Astrocyte (in vitro differentiated cells and primary cell): ENCODE measurements at places on chromosomes 2 and 18.

- peak; percentile 55 for DNase-seq
- no peaks in the 10 kb centered on the region for H3K27me3 ChIP-seq
- no peak overlapping the region for H3K4me3 ChIP-seq
- H3K27ac ChIP-seq = no peak overlapping the region
- peaks cover 54% of the 10 kb centered on the region for H3K36me3 ChIP-seq
Measured at GRCh38 chr2:128178650-128179460, 87.9 kb downstream of the UGGT1 start.

GRCh38 chr2:240212425-240213225 is 72.2 kb upstream of the OTOS start:
- H3K36me3 ChIP-seq = no peaks in the 10 kb centered on the region
- no peak for DNase-seq
- H3K27ac ChIP-seq = no peak overlapping the region
- no peaks in the 10 kb centered on the region for H3K27me3 ChIP-seq
- peaks cover 5% of the 10 kb centered on the region for H3K4me1 ChIP-seq

DNA sequence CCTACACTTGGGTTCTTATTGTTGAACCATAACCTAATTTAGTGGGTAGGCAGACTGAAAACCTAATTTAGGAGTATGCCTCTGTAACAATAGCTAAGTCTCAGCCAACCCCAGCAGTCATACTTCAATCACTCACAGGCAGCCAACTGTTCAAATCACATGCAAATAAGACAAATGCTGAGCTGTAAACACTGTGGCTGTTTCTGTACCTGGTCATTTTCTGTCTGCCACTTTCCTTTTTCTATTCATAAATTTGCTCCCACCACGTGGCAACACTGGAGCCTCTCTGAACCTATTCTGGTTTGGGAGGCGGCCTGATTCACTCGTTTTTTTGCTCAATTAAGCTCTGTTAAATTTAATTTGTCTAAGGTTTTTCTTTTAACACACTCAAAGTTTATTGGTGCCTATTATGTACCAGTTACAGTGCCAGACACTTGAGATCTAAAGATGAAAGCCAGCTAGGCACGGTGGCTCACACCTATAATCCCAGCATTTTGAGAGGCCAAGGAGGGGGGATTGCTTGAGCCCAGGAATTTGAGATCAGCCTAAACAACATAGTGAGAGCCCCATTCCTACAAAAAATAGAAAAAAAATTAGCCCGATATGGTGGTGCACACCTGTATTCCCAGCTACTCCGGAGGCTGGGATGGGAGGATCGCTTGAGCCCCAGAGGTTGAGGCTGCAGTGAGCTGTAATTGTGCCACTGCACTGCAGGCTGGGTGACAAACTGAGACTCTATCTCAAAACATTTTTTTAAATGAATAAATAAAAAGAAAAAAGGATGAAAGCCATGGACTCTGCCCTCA is 41.1 kb downstream of the THNSL2 start:
- peaks cover 5% of the 10 kb centered on the region for H3K27me3 ChIP-seq
- H3K36me3 ChIP-seq = no peaks in the 10 kb centered on the region
- H3K4me1 ChIP-seq = no peaks in the 10 kb centered on the region
- no peak for DNase-seq

DNA sequence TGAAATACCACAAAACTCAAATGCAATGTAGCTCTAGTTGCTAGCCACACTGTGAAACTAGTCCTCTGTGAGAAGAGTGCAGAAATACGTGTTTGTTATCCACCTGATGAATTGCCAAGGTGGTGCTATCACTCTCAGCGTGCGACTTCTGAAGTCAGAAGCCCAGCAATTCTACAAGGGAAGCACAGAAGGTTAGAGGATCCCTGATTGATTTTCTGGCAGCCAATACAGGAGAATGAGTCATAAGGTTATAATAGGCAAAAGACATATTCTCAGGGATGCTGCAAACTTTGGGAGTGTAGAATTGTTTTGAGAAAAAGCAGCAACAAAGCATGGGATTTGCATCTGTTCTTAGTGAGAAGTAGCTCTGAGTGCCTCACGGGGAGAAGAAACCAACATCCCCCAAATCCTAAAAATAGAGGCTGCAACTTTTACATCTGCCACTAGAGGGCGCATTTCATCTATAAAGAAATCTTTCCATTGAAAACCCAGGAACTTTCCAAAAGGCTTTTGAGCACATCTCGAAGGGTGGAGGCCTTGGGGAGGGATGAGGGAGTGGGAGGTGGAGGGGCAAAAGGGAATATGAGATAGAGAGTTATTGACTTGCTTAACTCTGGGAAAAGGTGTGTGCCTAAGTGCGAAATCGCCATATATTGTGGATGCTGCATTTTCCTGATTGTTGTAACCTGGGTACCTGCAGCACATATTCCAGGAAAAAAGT is 78.0 kb downstream of the TMEM182 start:
- no peak overlapping the region for H3K27ac ChIP-seq
- no peak overlapping the region for H3K4me3 ChIP-seq
- no peaks in the 10 kb centered on the region for H3K36me3 ChIP-seq

DNA sequence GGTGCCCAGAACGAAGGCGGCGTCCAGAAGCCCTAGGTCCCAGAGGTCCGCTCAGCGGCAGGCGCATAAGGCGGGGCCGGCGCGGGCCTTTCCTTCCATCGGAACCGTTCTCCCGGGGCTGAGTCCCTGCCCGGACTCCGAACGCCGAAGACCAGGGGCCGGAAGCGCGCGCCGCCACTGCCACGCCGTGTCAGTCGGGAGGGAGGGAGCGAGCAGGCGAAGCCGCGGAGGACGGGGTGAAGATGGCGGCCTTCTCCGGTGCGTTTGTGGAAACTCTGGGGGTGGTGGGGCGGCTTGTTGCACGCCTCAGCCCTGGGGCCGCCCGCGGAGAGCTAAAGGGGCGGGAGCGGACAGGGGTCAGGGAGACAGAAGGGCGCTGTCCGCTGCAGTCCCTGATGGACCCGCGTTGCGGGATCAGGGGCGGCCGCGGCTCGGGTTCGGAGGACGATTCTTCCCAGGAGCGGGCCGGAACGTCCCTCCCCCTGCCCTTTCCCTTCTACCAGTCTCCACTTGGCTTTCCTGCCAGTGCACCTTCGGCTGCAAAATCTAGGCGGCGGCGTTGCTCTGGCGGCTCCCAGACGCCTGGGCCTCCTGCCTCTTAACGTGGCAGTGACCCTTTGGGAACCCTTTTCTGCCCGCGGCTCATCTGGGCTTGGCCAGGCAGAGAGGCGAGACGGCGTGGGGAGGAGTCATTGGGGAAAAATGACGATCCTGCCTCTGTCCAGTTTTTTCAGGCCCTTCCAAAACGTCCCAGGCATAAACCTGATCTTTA is at the start of gene DDX1:
Gene DDX1 (plus strand): TSS at position 177 of the 772 bp plus-strand sequence. CDS start 66 bp downstream, at position 243.
- H3K27me3 ChIP-seq = no peaks in the 10 kb centered on the region
- H3K4me3 ChIP-seq = peak within 1 kb of the TSS; percentile 79
- DNase-seq = peak; percentile 69
- H3K36me3 ChIP-seq = peaks cover 15% of the 10 kb centered on the region
- no peaks in the 10 kb centered on the region for H3K4me1 ChIP-seq

DNA sequence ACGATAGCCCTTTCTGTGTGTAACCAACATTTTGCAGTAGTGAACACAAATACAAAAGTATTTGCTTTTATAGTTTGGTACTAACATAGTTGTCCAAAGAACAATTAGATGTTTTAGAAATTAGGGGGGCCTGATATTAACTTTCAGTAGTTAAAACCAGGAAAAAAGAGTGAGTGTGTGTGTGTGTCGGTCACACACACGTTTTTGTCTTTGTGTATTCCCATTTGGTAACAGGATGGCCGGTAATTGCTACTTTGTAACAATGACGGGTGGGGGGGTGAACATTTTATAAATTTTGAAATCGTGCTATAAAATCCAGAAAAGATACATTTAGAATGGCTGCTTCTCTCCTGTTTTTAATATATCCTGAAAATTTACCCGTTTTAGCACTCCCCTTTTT is 1.5 kb downstream of the PPIG start:
- no peaks in the 10 kb centered on the region for H3K27me3 ChIP-seq
- peaks cover 6% of the 10 kb centered on the region for H3K4me1 ChIP-seq
- H3K36me3 ChIP-seq = no peaks in the 10 kb centered on the region
- peak overlapping the region; percentile 95 for H3K4me3 ChIP-seq
- peak overlapping the region; percentile 96 for H3K27ac ChIP-seq
- peak; percentile 1 for DNase-seq

- H3K4me1 ChIP-seq = peaks cover 7% of the 10 kb centered on the region
- DNase-seq = no peak
- no peaks in the 10 kb centered on the region for H3K36me3 ChIP-seq
- H3K27me3 ChIP-seq = no peaks in the 10 kb centered on the region
- H3K4me3 ChIP-seq = no peak overlapping the region
- H3K27ac ChIP-seq = no peak overlapping the region
Measured at GRCh38 chr2:19757586-19757985, 144.2 kb downstream of the TTC32 start.

DNA sequence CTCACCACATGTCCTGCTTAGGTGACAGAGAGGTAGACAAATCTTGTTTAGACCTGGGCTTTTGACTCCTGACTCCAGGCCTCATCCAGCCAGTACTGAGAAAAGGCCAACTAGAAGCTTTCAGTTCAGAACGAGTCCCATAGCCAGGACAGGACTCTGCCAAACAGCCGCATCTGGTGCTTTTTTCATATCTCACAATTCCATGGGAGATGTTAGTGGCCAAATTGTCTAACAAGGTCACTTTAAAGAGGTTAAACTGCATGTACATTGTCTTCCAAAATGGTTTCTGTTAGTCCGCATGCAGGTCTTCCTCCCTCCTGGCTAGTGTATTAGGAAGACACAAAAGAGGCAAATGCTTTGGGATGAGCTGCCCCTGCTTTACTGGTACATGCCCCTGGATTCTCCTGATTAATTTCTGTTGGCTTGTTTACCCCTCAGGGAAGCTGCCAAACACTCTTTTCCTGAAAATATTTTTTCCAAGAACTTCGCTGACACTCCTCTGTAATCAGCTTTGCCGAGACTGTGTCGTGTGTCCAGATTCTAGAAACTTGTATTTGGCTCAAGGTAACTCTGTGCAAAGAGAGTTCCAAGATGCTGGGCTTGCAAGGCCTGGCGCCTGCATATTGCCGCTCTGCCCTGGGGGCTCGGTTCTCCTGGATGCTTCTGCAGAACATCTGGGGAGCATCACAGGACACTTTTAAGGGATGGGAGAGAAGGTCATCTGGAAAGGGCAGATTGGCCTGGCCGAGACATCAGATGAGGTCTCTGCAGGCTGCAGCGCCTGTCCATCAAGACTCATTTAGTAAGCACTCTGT is 209.2 kb upstream of the APCDD1 start:
- no peak overlapping the region for H3K4me3 ChIP-seq
- H3K27me3 ChIP-seq = no peaks in the 10 kb centered on the region
- no peaks in the 10 kb centered on the region for H3K36me3 ChIP-seq

DNA sequence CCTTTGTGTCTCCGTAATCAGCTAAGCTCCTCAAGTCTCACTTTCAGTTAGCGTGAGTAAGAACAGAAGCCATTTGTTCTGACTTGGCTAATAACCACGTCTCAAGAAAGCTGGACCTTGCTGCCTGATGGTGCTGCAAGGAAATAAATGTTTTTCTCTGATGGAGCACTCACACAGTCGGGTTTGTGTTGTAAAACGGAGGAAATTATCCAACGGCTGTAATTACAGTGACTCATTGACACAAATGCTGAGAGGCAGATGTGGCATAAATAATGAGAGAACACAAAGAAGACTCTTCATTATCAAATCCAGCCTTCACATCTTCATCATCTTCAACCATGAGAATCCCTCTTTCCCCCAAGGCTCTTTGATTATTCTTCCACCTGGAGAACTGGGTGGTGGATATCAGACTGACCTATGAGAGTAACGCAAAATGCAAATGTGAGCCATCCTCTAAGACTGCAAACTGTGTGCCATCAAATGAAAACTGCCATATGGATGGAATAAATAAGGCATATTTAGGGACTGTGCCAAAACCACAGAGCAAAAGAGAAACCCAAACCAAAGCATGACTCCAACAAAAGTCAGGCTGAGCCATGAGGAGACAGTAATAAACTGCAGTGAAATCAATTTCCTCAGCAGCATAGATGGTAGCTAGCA is 252.6 kb downstream of the RND3 start:
- peak overlapping the region; percentile 37 for H3K4me3 ChIP-seq
- H3K27me3 ChIP-seq = no peaks in the 10 kb centered on the region
- peak overlapping the region; percentile 31 for H3K27ac ChIP-seq
- H3K36me3 ChIP-seq = no peaks in the 10 kb centered on the region
- peaks cover 13% of the 10 kb centered on the region for H3K4me1 ChIP-seq

DNA sequence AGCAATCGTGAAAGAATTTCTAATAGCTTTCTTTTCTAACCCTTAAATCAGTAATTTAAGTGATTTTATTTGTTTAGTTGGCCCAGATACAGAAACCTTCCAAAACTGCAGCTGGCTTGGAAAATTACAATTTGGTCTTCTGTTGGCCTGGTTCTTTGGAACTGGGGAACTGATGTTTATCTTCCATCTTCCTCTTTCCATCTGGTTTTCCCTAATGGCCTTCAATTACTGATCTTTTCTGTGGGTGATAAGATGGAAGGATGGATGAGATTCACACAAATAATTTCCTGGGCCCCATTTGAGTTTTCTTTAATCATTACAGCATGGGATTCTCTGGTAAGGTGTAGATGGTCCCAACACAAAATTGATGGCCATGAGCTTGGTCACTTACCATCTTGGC is 106.5 kb upstream of the CHRNA1 start:
- H3K4me3 ChIP-seq = no peak overlapping the region
- no peak overlapping the region for H3K27ac ChIP-seq
- no peaks in the 10 kb centered on the region for H3K4me1 ChIP-seq
- H3K27me3 ChIP-seq = no peaks in the 10 kb centered on the region
- no peak for DNase-seq

DNA sequence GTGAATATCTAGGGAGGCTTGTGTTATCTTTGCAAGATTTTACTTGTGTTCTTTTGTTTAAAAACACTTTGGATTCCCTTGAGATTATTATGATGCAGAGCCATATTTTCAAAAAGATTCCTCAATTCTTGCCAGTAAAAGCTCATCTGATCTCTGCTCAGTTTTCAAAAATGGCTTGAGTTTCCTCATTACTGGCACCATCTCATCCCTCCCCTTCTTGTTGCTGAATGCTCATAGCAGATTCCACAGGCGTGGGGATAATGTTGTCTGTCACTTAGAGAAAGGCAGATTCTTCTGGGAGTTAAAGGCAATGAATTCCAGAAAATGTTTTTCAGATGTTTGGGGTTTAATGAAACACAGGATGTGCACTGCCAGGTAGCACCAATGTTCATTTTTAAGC is 170.4 kb upstream of the TANK start:
- no peak overlapping the region for H3K4me3 ChIP-seq
- H3K27me3 ChIP-seq = no peaks in the 10 kb centered on the region
- H3K27ac ChIP-seq = no peak overlapping the region
- no peaks in the 10 kb centered on the region for H3K4me1 ChIP-seq
